NCI-H2107 (cell line): ENCODE measurements at places on chromosomes 16 and 17.

DNA sequence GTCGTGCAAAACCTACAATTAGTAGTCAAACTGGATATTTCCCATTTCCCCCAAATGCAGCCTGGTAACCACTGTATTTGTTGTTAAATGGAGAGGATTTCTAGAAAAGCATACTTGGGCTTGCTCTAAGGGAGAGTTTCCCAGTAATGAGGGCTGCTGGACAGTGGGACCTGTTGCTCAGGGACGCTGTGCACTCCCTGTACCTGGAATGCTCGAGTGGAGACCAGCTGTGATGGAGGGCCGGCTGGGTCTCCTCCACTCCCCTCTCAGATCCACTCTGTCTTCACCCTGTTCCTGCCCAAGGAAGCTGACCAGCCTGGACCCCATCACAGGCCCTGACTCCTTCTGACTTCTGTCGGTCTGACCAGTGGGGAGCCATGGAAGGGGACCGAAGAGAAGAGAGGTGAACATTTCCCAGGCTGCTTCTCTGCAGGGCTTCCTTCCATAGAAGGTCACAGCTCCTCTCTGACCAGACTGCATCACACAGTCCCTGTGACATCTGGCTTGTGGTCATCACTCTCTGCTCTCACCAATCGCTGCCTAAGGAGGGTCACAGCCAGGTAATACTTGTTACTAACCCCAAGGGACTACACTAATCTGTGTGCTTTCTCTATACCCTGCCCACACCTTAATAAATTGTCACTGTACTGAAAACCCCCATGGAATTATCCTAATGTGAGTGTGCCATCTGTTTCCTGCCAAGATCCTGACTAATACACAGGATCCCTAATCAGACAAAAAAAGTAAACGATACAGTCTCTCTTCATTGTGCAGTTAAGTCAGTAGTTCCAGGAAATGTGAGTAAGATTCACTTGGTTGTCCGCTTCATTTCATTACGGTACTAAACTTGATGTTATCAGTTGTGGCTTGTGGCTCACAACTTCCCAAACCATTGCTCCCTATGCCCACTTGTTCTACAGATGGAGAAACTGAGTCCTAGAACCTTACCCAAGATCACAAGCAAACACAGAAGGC is 102.4 kb downstream of the CCT6B start:
- DNase-seq = no peak

DNA sequence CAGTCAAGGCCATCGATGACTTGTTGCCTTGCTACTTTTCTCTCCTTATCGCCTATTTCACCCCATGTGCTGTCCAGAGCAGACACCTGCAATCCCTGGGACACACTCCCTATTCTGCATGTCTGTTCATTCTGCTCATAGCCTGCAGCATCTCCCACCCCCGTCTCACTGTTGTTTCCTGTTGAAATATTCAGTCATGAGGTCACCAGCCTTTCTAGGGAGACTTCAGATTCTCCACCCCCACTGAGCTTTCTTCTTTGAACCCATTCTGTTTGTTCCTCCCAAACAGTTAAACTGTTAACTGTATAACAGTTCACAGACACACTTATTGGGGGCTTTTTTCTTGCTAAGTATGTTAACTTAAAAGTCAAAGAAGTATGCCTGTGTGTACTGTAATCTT is 94.4 kb downstream of the AATF start:
- DNase-seq = no peak

DNA sequence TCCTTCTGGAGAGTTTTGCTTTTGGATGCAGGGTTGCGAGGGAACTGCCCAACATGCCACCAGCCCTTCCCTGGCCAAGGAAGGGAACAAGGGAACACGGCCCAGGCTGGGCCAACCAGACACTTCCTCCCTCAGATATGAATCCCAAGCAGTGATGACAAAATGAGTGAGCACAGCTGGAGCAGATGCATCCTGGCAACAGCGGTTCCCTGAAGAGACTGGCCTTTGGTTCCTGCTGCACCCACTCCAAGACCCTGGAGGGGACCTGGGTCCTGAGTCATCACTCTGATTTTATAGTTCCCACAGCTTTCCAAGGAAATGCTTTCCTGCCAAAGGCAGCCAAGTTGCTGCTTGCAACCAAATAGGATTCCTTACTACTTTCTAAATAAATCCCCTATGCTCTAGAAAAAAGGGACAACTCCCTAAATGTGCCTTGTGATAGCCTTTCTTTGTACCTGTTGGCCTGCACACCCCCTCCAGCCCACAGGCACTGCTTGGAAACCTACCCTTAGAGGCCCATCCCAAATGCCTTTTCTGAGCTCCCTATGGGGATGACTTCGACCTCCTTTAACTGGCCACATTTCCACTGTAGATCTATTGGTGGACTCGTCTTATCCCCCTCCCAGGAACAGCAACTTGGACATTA is 5.3 kb downstream of the ST3GAL2 start:
- DNase-seq = no peak

DNA sequence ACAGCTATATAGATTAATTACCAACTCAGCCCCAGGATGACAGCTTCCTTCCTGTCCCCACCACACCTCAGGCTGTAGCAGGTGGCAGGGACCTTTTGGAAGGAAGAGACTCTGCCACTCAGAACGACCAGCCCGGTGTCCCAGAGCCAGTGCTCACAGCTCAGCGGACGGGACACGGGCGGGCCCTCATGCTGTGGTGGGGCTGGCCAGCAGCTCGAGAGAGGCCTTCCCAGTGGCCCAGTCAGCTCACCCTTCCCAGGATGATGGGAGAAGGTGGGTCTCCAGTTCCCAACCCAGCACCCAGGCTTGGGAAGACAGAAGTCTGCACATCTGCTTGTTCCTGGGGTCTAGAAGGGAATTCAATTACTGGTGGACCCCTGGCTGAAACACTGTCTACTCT is 10.5 kb downstream of the NUDT16L1 start:
- DNase-seq = no peak

- DNase-seq = no peak
Observed at GRCh38 chr16:51579652-51580360, 428.7 kb upstream of the SALL1 start.
